ENCODE measurements at places on chromosomes 7 and 10. TPM values are rescaled to one million over a fixed set of nuclear protein-coding genes. Genes with fewer than 3 reads are reported as not detected.

GNGT1 gene
- total RNA-seq = not detected

NCF1 gene
- total RNA-seq = 0.18 TPM

SPDYE16 gene
- 1.1 TPM for total RNA-seq

STEAP1 gene
- total RNA-seq = not detected

VWA2 gene
- total RNA-seq = not detected

OPN1SW gene
- total RNA-seq = not detected

PLEKHS1 gene
- not detected for total RNA-seq

ZKSCAN1 gene
- 33.7 TPM for total RNA-seq

TAF5 gene
- 7.1 TPM for total RNA-seq

MUC12 gene
- 2.4 TPM for total RNA-seq

LIPF gene
- total RNA-seq = not detected

CUBN gene
- 1.7 TPM for total RNA-seq

CEP55 gene
- 23.8 TPM for total RNA-seq

OR13A1 gene
- 0.15 TPM for total RNA-seq

CREB5 gene
- 4.6 TPM for total RNA-seq

TSPAN12 gene
- total RNA-seq = 3.7 TPM

ITGA8 gene
- total RNA-seq = 1.6 TPM

TAS2R5 gene
- total RNA-seq = 1.1 TPM

KIN gene
- total RNA-seq = 7.4 TPM

IL15RA gene
- total RNA-seq = 0.27 TPM

CLDN12 gene
- total RNA-seq = 25.8 TPM

HABP2 gene
- total RNA-seq = not detected

AKR1C1 gene
- 5.5 TPM for total RNA-seq

EGFR gene
- 0.57 TPM for total RNA-seq

C10orf67 gene
- 0.11 TPM for total RNA-seq

All from cardiac muscle cell (in vitro differentiated cells and primary cell).